CD4-positive, alpha-beta T cell treated with Interleukin-6 at 100 ng/mL for 8 hours (primary cell): ENCODE measurements at places on chromosomes 7 and 10.

GRCh38 chr7:116734710-116735109 lies 62.7 kb downstream of the MET start:
- DNase-seq = no peak

DNA sequence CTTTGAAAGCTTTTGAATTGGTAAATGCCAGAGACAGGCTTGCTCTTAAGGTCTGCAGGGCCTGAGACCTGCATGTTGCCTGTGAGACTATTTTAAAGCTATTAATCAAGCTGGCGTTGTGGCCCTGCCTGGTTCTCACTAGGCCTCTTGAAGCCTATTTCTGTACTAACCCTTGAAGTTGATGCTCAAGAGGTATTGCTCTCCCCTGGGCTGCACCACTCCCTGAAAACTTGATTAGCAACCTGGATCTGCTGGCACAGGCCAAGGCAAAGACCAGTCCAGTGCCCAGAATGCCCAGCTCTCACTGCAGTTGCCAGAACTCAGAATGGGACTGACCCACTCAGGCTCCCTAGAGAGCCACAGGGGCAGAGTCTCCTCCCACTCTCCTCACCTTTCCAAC lies 220.0 kb upstream of the MEOX2 start:
- no peak for DNase-seq

- no peak for DNase-seq
Observed at GRCh38 chr10:122460891-122461293, 461 bp upstream of the HTRA1 start.

- DNase-seq = no peak
Observed at GRCh38 chr10:122362031-122362592, 12.4 kb upstream of the PLEKHA1 start.

- no peak for DNase-seq
Observed at GRCh38 chr10:125123476-125124114, 36.8 kb downstream of the CTBP2 start.

DNA sequence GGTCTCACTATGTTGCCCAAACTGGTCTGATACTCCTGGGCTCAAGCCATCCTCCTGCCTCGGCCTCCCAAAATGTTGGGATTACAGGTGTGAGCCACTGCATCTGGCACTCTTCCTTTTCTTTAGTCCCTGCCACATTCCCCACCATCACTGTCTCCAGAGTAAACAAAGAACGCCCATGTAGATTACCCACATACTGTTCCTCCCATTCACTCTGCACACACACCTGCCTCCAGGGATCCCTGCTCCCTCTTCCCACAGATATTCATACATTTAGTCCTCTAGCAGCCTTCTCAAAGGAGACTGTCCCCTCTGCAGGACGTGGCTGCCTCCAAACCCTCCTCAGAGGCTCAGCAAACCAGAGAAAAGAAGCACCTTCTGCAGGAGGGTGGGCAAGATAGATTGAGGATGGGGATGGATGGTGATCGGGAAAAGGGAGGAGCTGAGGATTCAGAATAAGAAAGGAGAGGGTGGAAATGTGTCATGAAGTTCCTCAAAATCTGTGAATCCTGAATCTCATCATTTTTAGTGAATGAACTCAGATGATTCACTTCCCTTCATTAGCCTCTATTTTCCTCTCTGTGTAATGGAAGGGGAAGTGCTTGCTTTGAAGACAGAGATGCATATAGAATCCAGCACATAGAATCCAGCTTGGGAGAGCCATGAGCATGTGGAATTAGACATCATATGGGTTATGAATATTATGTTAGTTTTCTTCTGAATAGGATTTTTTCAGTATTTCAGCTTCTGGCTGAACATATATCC lies 5.5 kb upstream of the PLAU start:
- DNase-seq = no peak

DNA sequence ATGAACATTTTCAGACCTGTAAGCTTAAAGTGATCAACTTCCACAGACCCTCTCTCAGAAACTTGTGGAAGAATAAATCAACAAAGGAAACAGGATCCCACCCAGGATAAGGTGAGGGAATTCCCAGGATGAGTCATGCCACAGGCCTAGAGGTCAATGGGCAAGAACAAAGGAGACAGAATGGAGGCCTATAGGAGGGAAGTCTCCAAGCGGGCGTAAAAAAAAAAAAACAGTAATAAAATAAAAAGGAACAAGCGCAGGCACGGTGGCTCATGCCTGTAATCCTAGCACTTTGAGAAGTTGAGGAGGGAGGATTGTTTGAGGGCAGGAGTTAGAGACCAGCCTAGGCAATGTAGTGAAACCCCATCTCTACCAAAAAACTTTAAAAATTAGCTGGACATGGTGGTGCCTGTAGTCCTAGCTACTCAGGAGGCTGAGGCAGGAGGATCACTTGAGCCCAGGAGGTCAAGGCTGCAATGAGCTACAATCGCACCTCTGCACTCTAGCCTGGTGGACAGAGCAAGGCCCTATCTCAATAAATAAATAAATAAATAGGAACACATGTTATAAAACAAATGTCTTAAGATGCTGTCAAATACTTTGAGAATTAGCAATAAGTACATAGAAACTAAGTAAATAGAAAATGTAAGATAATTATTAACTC lies 8.4 kb downstream of the SORBS1 start:
- DNase-seq = no peak

DNA sequence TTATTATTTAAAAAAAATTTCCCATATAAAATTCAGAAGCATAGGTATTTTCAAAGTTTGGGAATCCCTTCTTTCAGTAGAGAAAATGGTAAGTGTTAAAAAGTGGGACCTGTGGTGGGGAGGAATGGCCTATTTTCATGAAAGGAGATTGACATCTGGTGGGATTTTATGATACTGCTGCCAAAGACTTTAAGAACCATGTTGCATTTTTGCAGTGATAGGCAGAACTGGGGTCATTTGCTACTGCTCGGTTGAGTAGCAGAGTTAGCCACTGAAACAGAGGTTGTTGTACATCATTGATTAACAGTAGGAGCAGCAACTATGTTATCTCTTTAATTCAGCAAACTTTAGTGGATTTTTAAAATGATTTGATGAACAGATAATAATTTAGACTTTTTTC lies 4.4 kb downstream of the BICC1 start:
- no peak for DNase-seq
